HepG2 (cell line): ENCODE measurements at places on chromosomes 13 and 19.

GRCh38 chr19:46426035-46426505, 2.7 kb downstream of the PNMA8C start:
- H3K4me1 ChIP-seq = peaks cover 27% of the 10 kb centered on the region
- H3K4me3 ChIP-seq = peak overlapping the region; percentile 59
- peak overlapping the region; percentile 20 for H3K27ac ChIP-seq

DNA sequence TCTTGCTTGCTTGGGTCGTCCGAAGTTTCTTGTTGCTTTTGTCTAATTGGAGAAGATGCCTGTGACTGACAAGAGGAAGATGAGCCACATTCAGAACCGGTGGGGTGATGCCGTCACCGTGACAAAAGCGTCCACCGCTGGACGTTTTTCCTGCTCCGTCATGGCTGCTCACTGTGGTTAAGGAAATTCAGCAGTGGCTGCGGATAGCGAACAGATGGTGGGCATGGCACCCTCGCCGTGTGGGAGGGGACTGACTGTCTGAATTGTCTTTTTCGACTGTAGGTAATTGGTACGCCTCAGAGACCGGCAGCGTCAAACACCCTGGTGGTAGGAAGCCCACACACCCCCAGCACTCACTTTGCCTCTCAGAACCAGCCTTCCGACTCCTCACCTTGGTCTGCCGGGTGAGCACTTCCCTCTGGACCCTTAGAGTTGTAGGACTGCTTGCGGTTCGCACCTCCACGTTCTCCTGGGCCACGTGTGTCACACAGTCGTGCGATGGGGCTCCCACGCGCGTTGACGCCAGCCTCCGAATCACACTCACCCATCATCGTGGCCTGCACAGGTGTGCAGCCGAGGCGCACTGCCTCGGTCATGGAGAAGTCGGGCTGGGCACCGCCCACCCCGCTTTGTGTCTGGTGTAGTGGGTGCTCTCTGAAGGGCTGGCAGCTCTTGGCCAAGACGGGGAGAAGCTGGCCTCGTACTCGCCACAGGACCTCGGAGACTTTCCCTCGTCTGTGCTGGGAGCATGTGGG, 26.5 kb downstream of the ATP4B start:
- H3K27me3 ChIP-seq = no peaks in the 10 kb centered on the region
- DNase-seq = no peak
- H3K36me3 ChIP-seq = peaks cover 82% of the 10 kb centered on the region
- H3K27ac ChIP-seq = no peak overlapping the region
- no peaks in the 10 kb centered on the region for H3K4me1 ChIP-seq

DNA sequence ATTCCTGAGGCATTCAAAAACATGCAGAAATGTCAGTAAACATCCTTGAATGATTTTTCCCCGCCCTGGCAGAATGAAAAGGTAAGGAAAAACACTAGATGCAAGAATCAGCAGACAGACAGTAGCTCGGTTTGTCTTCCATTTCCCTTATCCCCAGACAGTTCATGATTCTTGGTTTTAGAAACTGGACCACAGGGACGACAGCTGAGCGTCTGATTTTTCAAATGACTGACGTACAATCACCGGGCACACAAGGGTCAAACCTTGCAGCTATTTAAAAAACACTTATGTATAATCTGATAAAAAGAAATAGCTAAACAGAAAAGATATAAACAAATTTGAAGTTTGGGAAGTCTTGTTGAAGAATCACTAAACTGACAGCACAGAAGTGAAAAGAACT, 47.1 kb downstream of the DCLK1 start:
- no peak overlapping the region for H3K4me3 ChIP-seq
- H3K27me3 ChIP-seq = no peaks in the 10 kb centered on the region
- no peak for DNase-seq
- no peak overlapping the region for H3K27ac ChIP-seq
- H3K4me1 ChIP-seq = no peaks in the 10 kb centered on the region

GRCh38 chr13:50387051-50387581, 371.9 kb downstream of the KCNRG start:
- H3K27me3 ChIP-seq = no peaks in the 10 kb centered on the region; the same call in 1 of the 2 replicates
- H3K36me3 ChIP-seq = peaks cover 2% of the 10 kb centered on the region; the same call in 1 of the 2 replicates
- H3K4me3 ChIP-seq = no peak overlapping the region

GRCh38 chr13:83499286-83499685, 383.0 kb downstream of the SLITRK1 start:
- no peak overlapping the region for H3K4me3 ChIP-seq
- no peaks in the 10 kb centered on the region for H3K27me3 ChIP-seq
- no peaks in the 10 kb centered on the region for H3K36me3 ChIP-seq
- H3K27ac ChIP-seq = no peak overlapping the region
- no peak for DNase-seq

DNA sequence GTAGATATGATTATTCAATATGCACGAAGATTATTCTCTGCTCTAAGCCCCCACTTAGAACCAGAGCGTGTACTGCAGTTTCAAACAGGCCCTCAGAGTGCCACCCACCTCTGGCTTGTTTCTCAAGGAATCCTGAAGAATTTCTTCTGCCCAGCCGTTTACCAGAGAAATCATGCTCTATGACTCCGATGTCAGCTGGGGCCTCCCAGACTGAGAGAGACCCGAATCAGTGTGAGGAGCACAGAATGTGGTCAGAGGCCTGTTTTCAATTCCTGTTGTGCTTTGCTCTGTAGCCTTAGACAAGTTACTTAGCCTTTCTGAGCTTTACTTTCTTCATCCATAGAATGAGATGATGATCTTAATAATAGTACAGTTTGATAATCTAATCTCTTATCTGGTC, 5.5 kb downstream of the PNMA8C start:
- DNase-seq = no peak
- H3K4me1 ChIP-seq = peaks cover 16% of the 10 kb centered on the region
- H3K27me3 ChIP-seq = no peaks in the 10 kb centered on the region
- no peak overlapping the region for H3K27ac ChIP-seq
- no peaks in the 10 kb centered on the region for H3K36me3 ChIP-seq

- no peaks in the 10 kb centered on the region; the same call in 2 of the 3 replicates for H3K27me3 ChIP-seq
- no peaks in the 10 kb centered on the region for H3K4me1 ChIP-seq
- no peak overlapping the region for H3K4me3 ChIP-seq
- no peak for DNase-seq
- no peak overlapping the region for H3K27ac ChIP-seq
Measured at GRCh38 chr19:31979362-31979761, 366.0 kb upstream of the ZNF507 start.

DNA sequence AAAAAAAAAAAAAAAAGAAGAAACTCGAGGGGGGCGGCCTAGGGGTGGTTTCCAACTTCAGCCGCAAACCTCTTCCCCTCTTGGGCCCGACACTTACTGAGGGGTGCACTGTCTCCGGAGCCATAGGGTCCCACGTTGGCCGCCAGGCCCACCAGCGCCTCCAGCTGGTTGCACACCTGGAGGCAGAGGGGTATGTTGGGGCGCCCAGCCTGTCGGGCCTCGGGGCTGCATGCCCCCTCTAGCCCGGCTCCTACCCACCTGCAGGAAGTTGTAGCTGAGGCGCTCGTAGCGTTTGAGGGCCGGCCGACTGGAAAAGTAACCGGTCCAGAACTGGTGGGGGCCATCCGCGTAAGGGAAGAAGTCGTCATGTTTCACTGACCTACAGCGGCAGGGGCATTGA, 8.6 kb downstream of the MAN2B1 start:
- no peaks in the 10 kb centered on the region for H3K27me3 ChIP-seq
- no peaks in the 10 kb centered on the region; the same call in none of the 2 replicates for H3K36me3 ChIP-seq
- no peaks in the 10 kb centered on the region for H3K4me1 ChIP-seq
- H3K4me3 ChIP-seq = no peak overlapping the region

- H3K27me3 ChIP-seq = no peaks in the 10 kb centered on the region
- H3K36me3 ChIP-seq = no peaks in the 10 kb centered on the region
- no peak overlapping the region for H3K27ac ChIP-seq
- no peak overlapping the region for H3K4me3 ChIP-seq
- H3K4me1 ChIP-seq = peaks cover 48% of the 10 kb centered on the region
Measured at GRCh38 chr19:33407140-33407551, 33.6 kb downstream of the CEBPG start.

GRCh38 chr19:18514800-18515682, 6.8 kb downstream of the ELL start:
- H3K27me3 ChIP-seq = no peaks in the 10 kb centered on the region
- peak; percentile 99 for DNase-seq
- peak overlapping the region; percentile 94 for H3K27ac ChIP-seq
- H3K4me3 ChIP-seq = peak overlapping the region; percentile 15; the same call in 1 of the 2 replicates
- no peaks in the 10 kb centered on the region; the same call in 1 of the 2 replicates for H3K36me3 ChIP-seq

DNA sequence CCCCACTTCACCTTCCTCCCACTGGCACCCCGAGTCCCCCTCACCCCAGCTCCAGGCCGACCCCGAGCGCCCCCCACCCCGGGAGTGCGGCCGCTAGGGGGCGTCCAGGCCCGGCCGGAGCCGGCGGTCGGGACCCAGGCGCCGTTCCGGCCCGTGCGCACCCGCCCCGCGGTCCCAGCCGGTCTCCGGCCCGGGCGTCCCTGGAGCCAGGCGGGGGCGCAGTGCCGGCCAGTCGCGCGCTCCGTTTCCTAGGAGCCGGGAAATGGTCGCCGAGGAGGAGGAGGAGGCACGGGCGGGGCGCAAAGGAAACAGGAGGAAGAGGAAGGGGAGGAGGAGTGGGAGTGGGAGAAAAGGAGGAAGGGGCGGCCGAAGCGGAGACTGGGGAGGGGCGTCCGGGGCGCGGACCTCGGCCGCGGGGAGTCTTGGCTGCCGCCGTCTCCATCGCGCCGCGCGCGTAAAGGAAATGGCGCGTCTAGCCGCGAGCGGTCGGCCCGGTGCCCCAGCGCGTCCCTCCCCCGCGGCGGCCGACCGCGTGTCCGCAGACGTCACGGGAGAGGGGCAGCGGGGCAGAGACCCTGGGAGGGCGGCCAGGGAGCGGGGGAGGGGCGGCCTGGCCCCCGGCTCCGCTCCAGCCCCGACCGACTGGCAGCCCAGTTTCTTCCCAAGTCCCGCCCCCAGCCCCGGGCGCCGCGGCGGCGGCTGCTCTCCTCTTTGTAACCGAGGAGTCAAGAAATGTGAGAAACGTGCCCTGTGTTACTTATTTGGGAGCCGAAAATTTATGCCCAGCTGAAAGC, 1.1 kb upstream of the KCTD15 start:
- H3K4me3 ChIP-seq = peak overlapping the region; percentile 82
- H3K4me1 ChIP-seq = peaks cover 8% of the 10 kb centered on the region
- H3K27me3 ChIP-seq = peaks cover 1% of the 10 kb centered on the region; the same call in 1 of the 2 replicates
- H3K36me3 ChIP-seq = 0 out of 2 replicates have a peak, but pooled peaks cover 1% of the 10 kb centered on the region
- DNase-seq = peak; percentile 66

- DNase-seq = no peak
- peaks cover 6% of the 10 kb centered on the region; the same call in 2 of the 3 replicates for H3K36me3 ChIP-seq
- no peaks in the 10 kb centered on the region for H3K27me3 ChIP-seq
- H3K27ac ChIP-seq = peak overlapping the region; percentile 71
Measured at GRCh38 chr13:98568918-98569317, 8.0 kb downstream of the STK24 start.

DNA sequence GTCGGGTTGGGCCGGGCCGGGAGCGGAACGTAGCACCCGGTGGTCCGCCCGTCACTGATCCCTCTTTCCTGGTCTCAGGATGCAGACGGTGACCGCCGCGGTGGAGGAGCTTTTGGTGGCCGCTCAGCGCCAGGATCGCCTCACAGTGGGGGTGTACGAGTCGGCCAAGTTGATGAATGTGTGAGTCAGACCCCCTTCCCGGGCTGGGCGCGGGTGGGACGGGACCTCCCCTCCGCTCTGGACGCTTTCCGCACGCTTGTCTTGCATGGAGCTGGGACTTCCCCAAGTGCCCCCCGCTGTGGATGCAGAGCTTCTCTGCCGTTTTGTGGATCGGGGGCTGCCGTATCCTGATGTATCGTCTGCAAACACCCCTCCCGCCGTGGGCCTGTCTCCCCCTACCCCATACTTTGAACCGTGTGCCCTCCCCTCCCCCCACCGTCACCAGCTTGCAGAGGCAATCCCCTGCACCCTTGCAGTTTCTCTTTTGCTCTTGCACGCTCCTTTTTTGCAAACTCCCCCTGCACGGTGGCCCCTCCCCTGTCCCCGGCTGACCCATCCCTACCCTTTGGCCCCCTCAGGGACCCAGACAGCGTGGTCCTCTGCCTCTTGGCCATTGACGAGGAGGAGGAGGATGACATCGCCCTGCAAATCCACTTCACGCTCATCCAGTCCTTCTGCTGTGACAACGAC, 669 bp downstream of the GADD45B start:
- no peaks in the 10 kb centered on the region for H3K36me3 ChIP-seq
- peaks cover 33% of the 10 kb centered on the region for H3K4me1 ChIP-seq
- peak overlapping the region; percentile 98 for H3K4me3 ChIP-seq
- no peaks in the 10 kb centered on the region; the same call in 1 of the 3 replicates for H3K27me3 ChIP-seq
- DNase-seq = no peak

- no peak for DNase-seq
- no peak overlapping the region for H3K4me3 ChIP-seq
- H3K27ac ChIP-seq = no peak overlapping the region
- peaks cover 10% of the 10 kb centered on the region; the same call in 2 of the 3 replicates for H3K27me3 ChIP-seq
- no peaks in the 10 kb centered on the region for H3K36me3 ChIP-seq
- no peaks in the 10 kb centered on the region for H3K4me1 ChIP-seq
Measured at GRCh38 chr19:7819337-7819736, 10.7 kb upstream of the EVI5L start.

GRCh38 chr13:47555235-47555634, 445.8 kb downstream of the SUCLA2 start:
- no peak overlapping the region for H3K27ac ChIP-seq
- no peaks in the 10 kb centered on the region for H3K36me3 ChIP-seq
- H3K27me3 ChIP-seq = no peaks in the 10 kb centered on the region; the same call in 1 of the 2 replicates
- DNase-seq = no peak
- H3K4me1 ChIP-seq = no peaks in the 10 kb centered on the region

GRCh38 chr19:35710784-35711723, 6.7 kb downstream of the ZBTB32 start:
- no peak for DNase-seq
- no peaks in the 10 kb centered on the region for H3K27me3 ChIP-seq
- peaks cover 21% of the 10 kb centered on the region for H3K4me1 ChIP-seq
- H3K4me3 ChIP-seq = no peak overlapping the region
- no peak overlapping the region for H3K27ac ChIP-seq
- no peaks in the 10 kb centered on the region for H3K36me3 ChIP-seq

GRCh38 chr13:109652531-109652930, 133.9 kb downstream of the IRS2 start:
- no peaks in the 10 kb centered on the region for H3K27me3 ChIP-seq
- no peak overlapping the region for H3K4me3 ChIP-seq
- H3K36me3 ChIP-seq = no peaks in the 10 kb centered on the region

DNA sequence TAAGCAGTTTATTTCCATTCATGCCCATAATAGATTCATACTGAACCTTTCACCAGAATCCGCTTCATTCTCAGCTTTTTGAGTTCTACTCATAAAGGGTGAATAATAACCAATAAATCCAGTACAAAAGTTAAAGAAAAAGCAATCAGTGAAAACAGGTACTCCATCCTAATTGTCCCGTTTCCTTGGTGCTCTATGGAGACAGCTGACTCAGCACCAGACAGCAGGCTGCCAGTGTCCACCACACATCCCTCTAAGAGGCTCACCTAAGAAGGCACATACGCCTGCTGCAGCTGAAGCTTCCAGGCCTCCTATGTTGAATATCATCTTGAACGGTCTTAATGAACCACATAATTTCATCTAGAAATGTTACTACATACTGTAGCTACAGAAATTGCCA, 27.3 kb downstream of the MYO16 start:
- H3K4me3 ChIP-seq = no peak overlapping the region
- no peaks in the 10 kb centered on the region for H3K27me3 ChIP-seq
- no peak overlapping the region for H3K27ac ChIP-seq
- no peaks in the 10 kb centered on the region for H3K36me3 ChIP-seq

- H3K27me3 ChIP-seq = no peaks in the 10 kb centered on the region
- no peaks in the 10 kb centered on the region for H3K36me3 ChIP-seq
- H3K27ac ChIP-seq = no peak overlapping the region
- no peak for DNase-seq
- no peak overlapping the region for H3K4me3 ChIP-seq
Measured at GRCh38 chr13:36242761-36243160, 28.4 kb upstream of the SOHLH2 start.

GRCh38 chr13:76703621-76704288, 182.4 kb downstream of the KCTD12 start:
- no peak overlapping the region for H3K27ac ChIP-seq
- no peaks in the 10 kb centered on the region for H3K36me3 ChIP-seq
- H3K27me3 ChIP-seq = 0 out of 3 replicates have a peak, but pooled peaks cover 4% of the 10 kb centered on the region
- no peak for DNase-seq
- no peak overlapping the region for H3K4me3 ChIP-seq
- H3K4me1 ChIP-seq = no peaks in the 10 kb centered on the region
